ENCODE measurements at places on chromosomes 16 and 17.
A peak's percentile ranks its signal among the peaks of the same experiment; 100 is the strongest.

DNA sequence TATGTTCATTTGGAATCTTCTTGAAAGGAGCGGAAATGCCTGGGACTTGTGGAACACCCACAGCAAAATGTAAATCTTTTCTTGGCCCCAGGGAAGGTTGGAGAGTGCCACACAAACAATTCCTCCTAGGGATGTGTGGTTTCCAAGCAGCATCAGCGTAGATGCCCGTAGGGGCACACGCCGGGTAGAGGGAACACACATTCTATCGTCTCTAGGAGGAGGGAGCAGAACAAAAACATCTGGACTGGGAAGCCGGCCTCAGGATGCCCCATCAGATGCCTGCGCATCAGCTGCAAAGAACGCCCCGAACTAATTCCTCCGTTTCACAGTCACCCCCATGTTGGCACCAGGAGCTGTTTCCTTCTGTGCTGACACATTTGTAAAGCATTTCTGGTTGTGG, 357.9 kb upstream of the ZFHX3 start:
- no peak for DNase-seq

DNA sequence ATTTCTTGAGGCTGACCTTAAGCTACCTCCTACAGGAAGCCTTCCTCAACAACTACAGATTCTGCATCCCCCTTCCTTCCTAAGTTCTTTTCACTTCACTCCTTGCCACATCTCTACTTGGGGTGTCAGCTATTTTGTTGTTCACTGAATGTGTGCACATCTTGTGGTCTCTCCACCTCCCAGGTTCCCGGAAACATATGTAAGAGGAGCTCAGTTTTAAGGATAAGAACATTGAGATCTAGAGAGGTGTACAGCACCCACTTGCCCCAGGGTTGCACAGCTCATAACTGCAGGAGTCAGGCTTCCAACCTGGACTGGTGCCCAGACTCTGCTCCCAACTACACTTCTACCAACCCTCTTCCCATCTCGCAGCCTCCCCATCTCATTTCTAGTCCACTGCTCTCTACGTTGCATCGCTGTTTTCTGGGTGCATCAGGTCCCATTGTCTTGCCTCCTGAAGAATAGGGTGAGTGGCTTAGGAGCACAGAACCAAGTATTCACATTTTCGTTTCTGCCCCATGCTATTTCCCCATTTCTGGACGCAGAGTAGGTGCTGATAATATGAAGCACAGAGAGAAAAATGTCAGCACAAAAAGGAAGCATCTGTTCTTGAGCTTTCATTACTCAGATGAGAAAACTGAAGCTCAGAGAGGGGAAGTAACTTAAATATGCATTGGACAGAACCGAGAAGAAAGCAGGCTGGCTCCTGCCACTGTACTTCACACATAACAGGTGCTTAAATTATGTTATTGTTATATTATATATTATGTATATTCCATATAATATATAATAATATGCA, 292.0 kb upstream of the CCL2 start:
- no peak for DNase-seq

DNA sequence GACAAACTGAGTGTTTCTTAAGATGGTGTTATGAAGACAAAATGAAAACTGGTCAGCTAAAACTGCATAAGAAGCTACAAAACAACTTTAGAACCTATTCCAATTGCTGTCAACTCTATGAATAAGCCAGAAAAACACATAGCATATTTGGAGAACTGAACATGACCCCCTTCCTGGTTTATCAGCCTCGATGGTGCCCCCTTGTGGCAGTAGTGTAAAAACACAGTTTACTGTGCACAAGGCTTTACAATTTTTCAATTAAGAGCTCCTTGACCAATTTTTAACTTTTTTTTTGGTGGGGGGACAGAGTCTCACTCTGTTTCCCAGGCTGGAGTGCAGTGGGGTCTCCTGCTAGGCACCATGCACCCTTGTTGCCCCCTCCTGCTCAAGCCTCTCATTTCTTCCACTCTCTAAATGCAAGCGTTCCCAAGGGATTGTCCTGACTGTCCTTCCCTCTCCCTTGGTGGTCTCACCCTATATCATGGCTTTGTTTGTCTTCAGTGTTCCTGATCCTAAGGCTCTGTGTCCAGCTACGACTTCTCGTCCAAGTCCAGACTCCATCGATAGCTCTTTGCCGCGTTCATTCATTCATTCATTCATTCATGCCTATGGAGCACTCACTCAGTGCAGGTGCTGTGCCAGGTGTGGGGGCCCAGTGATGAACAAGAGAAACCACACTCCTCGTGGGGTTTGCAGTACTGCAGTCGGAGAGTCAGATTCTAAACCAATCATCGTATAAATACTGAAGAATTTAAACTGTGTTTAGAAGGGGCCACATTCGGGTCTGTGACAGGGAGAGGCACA, 7.5 kb downstream of the EIF1 start:
- DNase-seq: peak; percentile 89

DNA sequence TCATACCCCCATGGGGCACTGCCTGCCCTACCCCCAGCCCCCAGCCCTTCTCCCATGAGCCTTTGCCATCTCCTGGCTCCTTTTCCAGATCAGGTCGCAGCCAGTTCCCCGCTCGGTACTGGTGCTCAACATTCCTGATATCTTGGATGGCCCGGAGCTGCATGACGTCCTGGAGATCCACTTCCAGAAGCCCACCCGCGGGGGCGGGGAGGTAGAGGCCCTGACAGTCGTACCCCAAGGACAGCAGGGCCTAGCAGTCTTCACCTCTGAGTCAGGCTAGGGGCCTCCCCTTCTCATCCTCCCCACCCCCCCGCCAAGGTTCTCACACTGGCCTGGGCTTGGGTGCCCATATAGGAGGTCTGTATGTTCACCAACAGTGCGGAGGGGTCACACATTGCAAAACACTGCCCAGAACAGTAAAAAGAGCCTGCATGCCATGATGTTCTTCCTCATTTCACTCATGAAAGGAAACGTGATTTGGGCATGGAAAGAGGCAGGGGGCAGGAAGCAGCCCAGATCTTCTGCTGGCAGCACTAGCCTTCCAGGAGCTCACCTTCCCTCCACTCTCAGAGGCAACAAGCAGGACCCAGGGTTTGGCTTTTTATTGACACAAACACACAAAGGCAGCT, 7.5 kb downstream of the IFI35 start:
- no peak for DNase-seq

GRCh38 chr16:10514369-10515055, 65.9 kb downstream of the EMP2 start:
- peak; percentile 40 for DNase-seq

- DNase-seq: no peak
These were observed 207.7 kb downstream of the HS3ST3A1 start for GRCh38 chr17:13393841-13394710.

GRCh38 chr16:30780549-30780948, 6.5 kb downstream of the ZNF629 start:
- DNase-seq: no peak

DNA sequence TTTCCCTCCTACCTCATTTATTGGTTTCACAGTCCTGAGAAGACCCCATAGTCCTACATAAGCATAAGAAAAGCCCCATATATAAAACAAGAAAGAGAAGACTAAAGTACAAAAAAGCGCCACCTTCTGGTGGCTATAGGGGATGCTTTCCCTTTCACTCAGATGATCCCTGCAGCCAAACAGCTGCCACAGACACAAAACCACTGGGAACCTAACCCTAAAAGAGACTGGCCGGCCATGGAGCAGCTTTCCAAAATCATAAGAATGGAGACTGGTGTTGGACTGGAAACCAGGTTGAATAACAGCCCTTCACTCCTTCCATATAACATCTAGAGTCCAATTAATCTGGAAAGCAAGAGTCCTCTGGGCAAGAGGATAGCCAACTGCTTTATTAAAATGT, 11.4 kb downstream of the DYNC1LI2 start:
- peak; percentile 74 for DNase-seq

DNA sequence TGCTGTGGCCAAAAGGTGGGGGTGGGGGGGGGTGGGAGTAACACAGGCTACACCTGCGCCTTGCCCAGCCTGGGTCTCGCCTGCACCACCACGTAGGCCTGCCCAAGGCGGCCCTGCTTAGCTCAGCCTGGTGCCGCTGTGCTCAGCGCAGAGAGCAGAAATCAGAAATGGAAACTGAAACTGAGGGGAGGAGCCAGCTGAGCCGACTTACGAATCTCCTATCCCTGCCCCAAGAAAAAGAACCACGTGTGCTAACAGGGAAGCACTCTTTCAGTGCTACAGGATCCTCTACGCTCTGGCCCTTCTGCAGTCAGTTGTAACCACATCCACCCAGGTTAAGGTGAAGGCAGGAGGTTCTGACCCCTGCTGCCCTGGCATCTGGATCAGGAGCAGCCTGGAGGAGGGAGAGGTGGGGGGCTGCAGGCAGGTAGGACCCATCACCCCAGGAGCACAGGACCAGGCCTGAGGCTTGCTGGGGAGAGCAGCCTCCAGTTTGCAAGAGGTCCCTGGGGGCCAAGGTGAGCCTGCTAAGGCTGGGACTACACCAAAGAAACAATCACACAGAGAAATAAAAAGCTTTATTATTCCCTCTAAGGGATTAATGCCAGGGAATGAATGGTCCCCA, at the start of gene DHX58:
Gene DHX58, minus strand, starts transcription at position 163 of the 625 bp plus-strand sequence. CDS start 822 bp downstream, outside the sequence.
- DNase-seq: peak; percentile 69

- DNase-seq: no peak
These were observed 39.2 kb downstream of the CEP112 start for GRCh38 chr17:66152756-66153155.

- DNase-seq: no peak
These were observed 1.8 kb upstream of the TELO2 start for GRCh38 chr16:1491327-1491726.

DNA sequence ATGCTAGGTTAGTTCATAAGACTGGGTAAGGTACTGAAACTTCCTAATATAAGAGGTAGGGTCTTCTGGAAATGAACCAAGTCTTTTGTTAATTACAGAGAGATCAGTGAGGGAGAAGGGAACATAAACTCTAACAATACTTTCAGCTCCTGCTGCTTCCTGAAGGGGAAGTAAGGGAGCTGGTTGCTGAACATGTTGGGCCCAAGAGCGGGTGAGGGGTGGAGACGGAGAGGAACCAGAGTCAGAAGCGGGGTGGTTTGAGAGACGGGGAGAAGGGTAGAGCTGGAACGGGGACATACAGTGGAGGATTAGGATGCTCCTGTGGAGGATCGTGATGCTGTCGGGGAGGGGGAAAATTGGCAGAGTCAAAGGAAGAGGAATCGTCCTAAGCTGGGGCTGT, 11.5 kb upstream of the ZNF747 start:
- no peak for DNase-seq

- no peak for DNase-seq
These were observed 79.9 kb upstream of the MON1B start for GRCh38 chr16:77111056-77111565.

DNA sequence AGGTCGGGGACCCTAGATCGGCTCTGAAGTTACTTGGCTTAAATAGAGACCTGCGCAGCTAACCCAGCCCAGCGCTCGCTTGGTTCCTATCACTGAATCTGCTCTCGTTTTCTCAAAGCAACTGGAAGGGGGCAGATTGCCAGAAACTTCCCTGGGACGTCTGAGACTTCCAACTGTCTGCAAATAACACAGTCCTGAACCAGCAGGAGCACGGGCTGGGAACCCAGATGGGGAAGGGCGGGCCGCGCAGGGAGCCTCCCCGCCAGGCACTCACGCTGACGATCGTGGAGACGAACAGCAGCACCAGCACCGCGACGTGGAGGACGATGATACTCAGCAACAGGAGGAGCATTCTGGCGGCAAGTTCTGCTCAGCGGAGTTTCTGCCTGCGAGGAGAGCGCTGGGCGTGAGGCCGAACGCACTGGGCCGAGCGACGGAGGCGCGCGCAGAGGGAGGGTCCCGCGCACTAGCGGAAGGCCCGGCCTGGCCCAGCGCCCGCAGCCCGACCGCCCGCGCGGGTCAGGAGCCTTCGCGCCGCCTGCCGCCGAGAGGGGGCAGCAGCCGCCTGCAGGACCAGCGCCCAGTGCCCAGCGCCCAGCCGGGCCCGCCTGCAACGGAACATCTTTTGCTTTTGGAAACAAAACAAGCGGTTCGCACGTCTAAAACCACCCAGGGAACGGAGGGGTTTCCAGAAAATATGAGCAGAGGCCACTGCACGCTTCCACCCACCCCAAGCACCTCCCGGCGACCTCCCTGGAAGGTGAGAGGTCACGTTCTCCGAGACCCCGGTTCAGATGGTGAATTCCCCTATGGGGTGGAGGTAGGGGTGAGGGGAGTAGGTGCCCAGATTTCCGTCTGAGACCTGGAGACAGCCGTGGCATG, 4.5 kb downstream of the PMP22 start:
- peak; percentile 64 for DNase-seq

Measured in hematopoietic multipotent progenitor cell treated with erythropoietin and hydrocortisone succinate and interleukin-3 and kit ligand, for 17 days (in vitro differentiated cells).